ENCODE measurements at places on chromosomes 2 and 18. TPM values are rescaled to one million over a fixed set of nuclear protein-coding genes. Genes with fewer than 3 reads are reported as not detected.
A peak's percentile ranks its signal among the peaks of the same experiment; 100 is the strongest.

DNA sequence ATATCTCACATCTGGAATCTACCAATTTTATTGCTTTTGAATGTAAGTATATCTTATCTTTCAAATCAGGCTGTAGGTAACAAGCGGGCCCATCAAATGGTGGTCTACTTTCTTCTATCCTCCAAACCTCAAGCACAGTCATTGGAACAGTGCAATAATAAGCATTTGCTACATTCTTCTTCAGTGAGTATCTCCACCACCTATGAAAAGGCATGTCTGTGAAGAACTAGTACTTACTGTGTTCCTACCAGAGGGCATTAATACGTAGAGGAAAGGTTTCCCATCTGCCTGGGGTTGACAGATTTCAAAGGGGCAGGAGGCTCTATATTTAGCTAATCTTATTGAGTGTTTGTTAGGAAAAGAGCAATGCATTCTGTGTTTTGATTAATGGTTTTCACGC lies 411.1 kb downstream of the NCKAP5 start:
- DNase-seq, result no peak

GRCh38 chr2:179532863-179533278 lies 268.2 kb upstream of the SESTD1 start:
- DNase-seq, result no peak

Gene SNTG2
- 4.5 TPM for total RNA-seq

Gene SCYGR4
- not detected for total RNA-seq

Gene TMEM200C
- total RNA-seq, result 23.2 TPM

Gene FAM161A
- total RNA-seq, result 29.8 TPM

Gene DOK1
- total RNA-seq, result 3.7 TPM

Gene UGT1A8
- not detected for total RNA-seq

Gene EML4
- total RNA-seq, result 33.8 TPM

Gene BCL2
- total RNA-seq, result 17.9 TPM

Gene SLC35G4
- not detected for total RNA-seq

DNA sequence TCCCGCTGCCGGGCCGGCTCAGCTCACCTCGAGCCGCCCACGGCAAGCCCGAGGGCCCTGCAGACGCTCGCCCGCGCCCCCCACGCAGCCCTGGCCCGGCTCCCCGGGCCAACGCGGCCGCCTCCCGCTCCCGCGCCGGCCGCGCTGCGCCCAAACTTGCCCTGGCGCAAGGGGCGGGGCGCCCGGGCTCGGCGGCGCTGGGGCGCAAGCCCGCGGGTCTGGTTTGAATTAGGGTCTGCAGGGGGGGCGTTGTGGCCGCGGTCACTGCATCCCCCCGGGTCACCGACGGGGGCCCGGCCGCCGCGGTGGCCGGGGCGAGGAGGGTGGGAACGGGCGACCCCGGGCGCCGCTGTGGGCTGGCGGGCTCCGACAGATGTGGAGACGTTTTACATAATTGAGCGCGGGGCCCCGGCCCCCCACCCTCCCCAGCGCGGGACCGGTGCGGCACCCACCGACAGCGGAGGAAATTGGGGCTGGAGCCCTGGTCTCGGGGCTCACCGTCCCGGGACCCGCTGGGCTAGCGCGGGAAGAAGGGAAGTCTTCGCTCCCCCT lies 690 bp downstream of the SDC1 start:
- DNase-seq, result no peak

GRCh38 chr2:109117780-109118179 lies 11.2 kb upstream of the SH3RF3 start:
- DNase-seq, result no peak

GRCh38 chr18:79433431-79433830 lies 37.7 kb downstream of the NFATC1 start:
- DNase-seq, result no peak

Gene REG3G
- not detected for total RNA-seq

DNA sequence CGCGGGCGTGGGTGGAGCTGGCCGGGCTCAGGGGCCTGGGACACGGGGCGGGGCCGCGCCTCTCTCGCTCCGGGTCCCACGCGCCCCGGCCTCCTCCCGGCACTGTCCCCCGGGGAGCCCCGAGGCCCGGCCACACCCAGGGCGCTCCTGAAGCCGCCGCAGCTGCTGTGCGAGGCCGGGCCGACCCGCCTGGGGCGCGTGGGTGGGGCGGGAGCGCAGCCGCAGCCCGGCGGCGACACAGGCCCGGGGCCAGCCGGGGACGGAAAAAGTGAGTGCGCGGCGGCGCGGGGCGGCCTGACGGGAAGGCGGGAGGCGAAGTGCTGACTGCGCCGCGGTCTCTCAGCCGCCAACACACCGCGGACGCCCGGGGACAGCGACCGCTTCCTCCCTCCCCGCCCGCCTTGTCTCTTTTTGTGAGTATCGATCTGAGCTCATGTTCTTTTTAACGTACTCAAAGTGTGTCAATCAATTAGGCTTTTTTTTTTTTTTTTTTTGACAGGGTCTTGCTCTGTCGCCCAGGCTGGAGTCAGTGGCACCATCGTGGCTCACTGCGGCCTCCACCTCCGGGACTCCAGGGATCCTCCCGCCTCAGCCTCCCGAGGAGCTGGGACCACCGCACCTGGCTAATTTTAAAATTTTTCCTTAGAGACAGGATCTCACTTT lies 14.5 kb downstream of the PDCD1 start:
- peak; percentile 82 for DNase-seq

- DNase-seq, result no peak
These were observed 15.1 kb downstream of the RASGRP3 start for GRCh38 chr2:33491441-33492084.

Gene IL1RN
- not detected for total RNA-seq

GRCh38 chr18:36693931-36694620 lies 134.7 kb downstream of the TPGS2 start:
- no peak for DNase-seq

DNA sequence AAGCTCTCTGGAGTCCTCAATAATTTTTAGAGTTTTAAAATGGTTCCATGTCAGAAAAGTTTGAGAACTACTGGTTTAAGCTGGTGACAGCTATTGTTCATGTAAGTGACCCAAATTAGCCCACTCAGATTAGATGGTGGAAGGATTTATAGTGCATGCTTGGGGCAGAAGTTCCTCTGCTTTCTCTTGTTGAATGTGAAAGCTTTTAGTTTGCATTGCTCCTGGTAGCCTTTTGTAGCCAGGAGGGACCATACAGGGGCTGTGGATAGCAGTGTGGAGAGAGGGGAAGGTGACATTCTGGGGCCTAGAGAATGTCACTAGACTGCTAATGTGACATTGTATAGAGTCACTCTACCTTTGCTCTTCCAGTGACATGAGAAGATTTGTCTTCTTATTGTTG lies 40.3 kb upstream of the IGFBP5 start:
- no peak for DNase-seq

DNA sequence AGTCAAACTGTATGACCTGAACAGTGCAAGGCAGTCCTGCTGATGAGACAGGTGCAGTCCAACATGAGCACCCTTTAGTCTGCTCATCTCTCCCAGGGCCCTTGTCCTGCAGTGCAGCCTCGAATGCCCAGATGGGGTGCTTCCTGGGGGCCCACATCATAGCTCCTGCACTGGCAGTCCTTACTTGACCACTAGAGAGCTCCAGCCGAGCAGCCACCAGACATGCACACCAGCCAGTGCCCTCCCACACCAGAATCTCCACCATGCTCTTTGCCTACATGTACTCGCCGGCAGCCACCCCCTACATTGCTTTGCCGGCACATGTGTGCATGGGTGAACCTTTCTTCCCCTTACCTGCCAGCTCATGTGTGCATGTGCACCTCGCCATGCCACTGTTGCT lies 188.8 kb upstream of the GULP1 start:
- DNase-seq, result no peak

- no peak for DNase-seq
These were observed 56.1 kb downstream of the CCDC141 start for GRCh38 chr2:178993788-178994187.

DNA sequence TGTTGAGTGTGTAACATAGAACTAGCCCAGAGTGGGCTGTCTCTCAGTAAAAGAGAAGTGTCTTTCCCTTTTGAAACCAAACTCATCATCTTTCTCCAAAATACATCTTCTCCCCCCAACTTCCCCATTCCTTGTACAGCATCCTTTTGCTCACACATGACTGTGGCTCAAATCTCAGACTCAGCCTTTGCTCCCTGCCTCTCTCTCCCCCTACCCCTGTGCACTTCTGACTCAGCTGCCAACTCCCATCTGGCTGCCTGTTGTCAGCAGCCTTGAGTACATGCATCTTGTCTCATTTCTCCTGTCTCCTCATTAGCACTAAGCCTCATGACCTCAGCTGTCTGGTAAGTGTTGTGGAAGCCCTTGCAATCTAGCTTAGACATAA lies 18.1 kb upstream of the MGAT4A start:
- DNase-seq, result no peak

Gene PIEZO2
- 2.4 TPM for total RNA-seq

DNA sequence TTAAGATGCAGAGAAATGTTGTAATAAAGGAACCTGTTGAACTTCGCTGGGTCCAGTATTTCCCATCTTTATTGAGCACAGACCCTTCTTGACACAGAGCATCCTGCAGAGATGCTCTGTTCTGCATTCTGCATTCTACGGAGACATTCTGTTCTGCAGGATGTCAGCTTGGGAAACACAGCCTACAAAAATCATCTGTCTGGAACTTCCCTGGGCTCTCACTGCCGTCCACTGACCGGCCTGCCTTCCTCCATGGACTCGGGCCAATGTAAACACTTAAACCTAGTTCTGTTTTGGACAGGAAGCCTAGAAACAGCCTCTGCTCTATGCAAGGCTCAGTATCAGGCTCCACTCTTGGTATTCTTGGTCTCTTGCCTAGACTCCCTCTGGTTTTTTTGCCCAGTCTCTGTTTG lies 90.0 kb upstream of the PPP1CB start:
- no peak for DNase-seq

- DNase-seq, result no peak
These were observed 22.3 kb downstream of the SLC35F5 start for GRCh38 chr2:113734185-113734584.

DNA sequence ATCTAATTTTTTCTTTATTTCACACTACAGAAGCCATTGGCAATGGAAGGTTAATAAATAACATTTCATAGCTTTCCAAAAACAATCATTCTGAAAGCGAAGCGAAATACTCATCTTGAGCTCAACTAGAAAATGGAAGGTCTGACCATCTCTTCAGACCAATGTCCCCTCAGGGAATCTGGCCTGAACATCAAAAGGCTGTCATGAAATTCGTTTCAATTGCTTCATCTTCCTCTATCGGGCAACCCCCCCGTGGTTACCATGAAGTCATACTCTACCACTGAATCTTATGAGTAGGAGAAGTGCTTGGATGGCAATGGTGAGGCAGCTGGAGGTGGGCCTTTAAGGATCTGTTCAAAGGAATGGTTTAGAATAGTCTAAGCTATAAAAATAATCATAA lies 22.9 kb upstream of the CYTIP start:
- DNase-seq, result no peak

DNA sequence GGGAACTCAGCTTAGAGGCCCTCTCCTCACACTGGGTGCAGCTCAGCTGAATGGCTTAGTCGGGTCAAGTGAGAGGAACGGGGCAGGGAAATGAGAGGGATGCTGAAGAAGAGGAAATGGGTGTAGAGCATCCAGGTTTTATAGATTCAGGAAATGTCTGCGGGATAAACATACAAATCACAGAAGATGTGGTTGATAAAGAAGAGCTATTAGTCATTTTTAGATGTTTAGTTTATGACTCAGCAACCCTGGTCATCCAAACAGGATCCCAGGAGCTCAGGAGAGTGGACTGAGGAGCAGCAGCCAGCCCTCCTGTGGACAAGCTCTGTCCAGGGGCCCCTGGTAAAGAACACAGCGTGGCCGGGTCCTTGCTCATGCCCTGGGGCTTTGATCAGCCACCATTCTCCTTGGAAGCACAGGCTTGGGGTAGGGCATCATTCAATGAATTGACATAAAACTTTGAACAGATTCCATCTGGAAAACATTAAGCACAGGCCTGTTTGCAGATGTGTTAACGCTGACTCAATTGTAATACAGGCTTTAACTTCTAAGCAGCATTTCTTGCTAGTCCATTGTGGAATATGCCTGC lies 83.0 kb downstream of the NPAS2 start:
- no peak for DNase-seq

DNA sequence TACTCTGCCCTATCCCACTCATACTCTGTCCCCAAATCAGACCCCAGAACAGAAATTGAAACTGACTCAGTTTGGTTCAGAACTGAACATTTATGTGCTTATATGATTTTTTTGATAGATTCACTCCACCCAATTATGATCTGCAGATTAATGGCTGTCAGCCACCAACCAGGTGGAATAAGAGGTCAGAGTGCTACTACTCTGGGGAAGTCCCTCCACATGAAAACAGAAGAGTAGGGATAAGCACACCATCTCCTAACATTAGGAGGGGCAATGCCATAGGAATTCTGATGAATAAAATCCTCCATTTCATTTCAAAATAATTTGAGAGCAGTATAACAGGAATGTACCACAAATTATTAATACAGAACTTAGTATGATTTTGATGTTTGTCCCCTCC lies 36.3 kb upstream of the UGP2 start:
- no peak for DNase-seq

DNA sequence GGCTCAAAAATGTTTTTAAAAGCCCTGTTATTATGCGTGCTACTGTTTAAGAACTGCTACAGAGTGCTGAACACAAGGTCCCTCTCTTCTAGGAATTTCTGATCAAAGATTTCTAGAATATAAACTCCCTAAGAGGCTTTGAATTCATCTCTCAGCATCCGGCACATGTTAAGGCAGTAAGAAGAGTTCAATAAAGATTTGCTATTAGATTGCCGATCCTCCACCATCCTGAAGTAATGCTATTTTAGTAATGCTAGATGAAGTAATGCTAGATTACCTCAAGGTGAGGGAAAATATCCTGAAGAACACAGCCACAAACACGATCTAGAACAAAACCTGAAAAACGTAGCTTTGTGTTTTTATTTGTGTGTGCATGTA lies 949 bp upstream of the MYL12B start:
- DNase-seq, result no peak

GRCh38 chr2:172247203-172247602 lies 144.5 kb upstream of the DLX2 start:
- DNase-seq, result no peak

Gene DLX1
- total RNA-seq, result 21.6 TPM

GRCh38 chr2:196136151-196136550 lies 35.2 kb downstream of the STK17B start:
- no peak for DNase-seq
